ENCODE measurements at places on chromosomes 11 and 22. TPM values are rescaled to one million over a fixed set of nuclear protein-coding genes. Genes with fewer than 3 reads are reported as not detected.

GRCh38 chr11:57363131-57364080 lies 17.5 kb downstream of the PRG3 start:
- DNase-seq = no peak

GRCh38 chr11:94806419-94806818 lies 38.3 kb downstream of the AMOTL1 start:
- DNase-seq = no peak

DNA sequence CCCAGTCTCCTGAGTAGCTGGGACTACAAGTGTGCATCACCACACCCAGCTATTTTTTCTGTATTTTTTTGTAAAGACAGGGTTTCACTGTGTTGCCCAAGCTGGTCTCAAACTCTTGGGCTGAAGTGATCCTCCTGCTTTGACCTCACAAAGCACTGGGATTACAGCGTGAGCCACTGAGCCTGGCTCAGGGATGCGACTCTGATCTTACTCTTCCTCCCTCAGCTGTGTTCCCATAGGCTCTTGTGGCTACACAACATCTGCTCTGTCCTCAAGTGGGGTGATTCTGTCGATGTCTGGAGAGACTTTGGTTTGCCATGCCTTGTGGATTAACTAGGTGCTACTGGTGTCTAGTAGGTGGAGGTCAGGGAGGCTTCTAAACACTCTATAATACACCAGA lies 127.0 kb upstream of the SERPIND1 start:
- no peak for DNase-seq

- DNase-seq = no peak
These were observed 533.1 kb downstream of the ETS1 start for GRCh38 chr11:128053981-128054931.

DNA sequence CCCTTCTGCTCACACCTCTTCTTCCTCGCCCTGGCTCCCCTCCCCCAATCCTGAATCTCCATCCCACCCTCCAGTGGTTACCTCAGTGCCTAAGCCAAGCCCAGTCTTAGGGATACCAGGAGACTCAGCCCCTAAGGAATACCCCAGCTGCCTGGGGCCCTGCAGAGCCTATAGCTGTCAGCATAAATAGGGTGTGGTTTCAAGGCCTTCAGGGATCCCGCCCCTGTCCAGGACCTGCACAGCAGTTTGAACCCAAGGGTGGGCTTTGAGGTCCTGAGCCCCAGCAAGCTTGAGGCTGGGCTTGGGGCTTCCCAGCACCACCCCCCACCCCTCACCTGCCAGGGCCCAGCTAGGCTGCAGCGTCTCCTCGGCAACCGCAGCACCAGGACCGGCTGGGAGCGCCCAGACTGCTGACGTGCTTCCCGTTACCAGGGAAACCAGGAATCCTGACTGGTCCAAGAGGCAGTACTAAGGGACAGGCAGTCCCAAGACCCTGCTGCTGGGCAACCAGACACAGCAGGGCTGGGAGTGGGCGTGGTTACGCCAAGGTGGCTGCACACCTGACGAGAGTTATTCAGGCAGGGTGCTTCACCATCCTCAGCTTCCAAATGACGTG lies 13.7 kb downstream of the APBB1 start:
- DNase-seq = no peak

DNA sequence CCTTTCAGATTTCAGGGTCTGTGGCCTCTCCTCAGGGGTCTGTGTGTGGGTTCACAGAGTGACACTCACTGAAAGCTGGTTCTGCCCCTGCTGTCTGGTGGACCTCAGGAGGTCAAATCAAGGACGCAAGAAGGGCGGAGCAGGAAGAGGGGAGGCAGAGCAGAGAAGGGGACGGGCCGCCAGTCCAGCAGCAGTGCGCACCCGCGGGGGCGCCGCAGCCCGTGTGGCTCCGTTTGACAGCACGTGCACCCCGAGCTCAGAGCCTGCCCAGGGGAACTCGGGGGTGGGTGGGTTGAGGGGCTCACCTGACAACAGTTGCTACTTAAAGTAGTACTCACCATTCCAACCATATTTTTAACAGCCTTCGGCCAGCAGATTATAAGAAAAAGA lies 71.4 kb upstream of the PITPNB start:
- no peak for DNase-seq

GRCh38 chr22:22110548-22111266 lies 128.1 kb upstream of the TOP3B start:
- DNase-seq = peak; percentile 31

DNA sequence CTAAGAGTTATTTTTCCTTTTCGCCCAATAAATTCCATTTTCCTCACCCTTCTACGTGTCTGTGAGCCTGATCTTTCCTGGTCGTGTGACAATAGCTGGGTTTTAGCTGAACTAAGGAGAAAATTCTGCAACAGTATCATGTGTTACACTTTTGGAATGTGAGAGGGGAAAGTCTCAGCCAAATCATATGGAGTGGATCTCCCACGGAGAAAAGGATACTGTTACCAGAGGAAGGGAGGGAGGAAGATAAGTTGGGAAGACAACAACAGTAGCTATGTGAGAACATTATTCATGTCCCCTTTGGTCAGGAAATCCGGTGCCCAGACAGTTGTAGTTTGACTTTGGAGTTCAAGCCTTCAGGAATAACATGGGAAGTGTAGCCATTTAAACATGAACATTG lies 584.0 kb upstream of the RAG2 start:
- peak; percentile 30 for DNase-seq

DNA sequence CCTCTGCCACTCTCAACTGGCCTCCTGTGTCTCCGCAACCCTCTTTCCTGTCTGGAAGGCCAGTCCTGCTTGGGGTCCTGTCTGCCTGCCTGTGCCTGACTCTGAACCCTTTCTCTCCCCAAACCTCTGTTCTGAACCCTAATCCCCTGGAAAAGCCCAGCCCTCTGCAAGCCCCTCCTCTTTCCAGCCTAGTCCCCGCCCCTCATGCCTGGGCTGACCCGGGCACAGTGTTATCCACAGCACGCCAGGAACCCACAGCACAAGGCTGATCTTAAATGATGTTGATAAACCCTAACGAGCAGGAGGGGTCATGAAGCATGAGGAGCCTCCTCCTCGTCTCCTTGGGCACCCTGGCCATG lies at the start of gene IFITM10:
Gene IFITM10, minus strand, starts transcription at position 115 of the 359 bp plus-strand sequence. CDS start 153 bp downstream, outside the sequence.
- no peak for DNase-seq

GRCh38 chr22:28942801-28943500 lies 59.6 kb downstream of the ZNRF3 start:
- DNase-seq = no peak

DNA sequence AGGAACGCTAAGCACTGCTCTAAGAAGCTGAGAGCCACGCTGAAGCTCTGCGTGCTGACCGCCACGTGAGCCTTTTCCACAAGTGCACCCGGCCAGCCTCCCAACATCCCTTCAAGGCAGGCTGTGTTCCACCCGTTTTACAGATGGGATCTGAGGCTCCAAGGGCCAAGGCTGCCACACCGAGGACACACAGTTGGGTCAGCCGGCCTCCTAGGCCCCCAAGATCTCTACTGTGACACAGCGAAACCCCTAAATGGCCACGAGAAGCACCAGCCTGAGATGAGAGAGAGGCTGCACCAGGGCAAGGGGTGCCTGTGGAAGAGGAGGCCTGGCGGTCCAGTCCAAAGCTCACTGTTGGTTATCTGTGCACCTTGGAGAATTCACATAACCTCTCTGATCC lies 11.8 kb upstream of the CD5 start:
- no peak for DNase-seq

- DNase-seq = no peak
These were observed 7.7 kb upstream of the PACS1 start for GRCh38 chr11:66062408-66062807.

DNA sequence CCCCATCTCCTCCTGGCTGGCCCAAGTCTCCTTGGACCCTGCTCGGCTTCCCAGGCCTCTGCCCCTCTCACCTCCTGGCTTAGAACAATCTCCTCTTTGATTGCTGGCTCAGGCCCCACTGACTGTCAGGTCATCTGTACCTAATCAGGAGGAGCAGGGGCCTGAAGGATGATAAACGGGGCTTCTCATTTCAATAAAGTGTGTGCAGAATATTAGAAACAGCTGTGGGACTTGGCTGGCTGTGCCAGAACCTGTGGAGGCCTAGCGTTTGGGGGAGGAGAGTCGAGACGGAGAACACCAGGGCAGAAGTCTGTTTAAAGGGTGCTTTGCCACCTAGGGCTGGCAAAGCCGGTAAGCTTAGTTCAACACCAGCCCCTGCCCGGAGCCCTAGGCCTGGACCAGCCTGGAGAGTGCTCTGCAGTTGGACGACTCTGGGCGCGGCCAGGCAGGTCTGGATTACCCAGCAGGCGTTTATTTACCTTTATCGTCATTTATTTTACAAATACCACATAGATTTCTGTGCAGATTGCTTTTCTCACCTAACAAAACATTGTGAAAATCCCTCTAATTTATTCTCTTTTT lies 10.1 kb upstream of the VSIG10L2 start:
- no peak for DNase-seq

DNA sequence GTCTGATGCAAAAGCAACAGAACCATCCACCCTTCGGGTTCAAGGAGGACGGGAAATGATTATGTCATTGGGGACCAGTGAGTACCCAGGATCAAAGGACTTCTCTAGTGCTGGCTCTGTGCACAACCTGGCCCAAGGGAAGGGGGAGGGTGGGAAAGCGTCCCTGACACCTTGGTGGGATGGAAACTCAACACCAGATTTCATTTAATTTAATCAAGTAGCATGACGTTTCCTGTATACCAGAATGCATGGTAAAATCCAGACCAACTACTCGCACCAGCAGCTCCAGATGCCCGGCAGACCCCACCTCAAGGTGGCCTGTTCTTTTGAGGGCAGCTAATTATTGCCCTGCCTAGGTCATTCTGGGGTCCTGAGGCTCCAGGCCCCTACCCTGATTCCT lies 385.1 kb downstream of the CADM1 start:
- no peak for DNase-seq

DNA sequence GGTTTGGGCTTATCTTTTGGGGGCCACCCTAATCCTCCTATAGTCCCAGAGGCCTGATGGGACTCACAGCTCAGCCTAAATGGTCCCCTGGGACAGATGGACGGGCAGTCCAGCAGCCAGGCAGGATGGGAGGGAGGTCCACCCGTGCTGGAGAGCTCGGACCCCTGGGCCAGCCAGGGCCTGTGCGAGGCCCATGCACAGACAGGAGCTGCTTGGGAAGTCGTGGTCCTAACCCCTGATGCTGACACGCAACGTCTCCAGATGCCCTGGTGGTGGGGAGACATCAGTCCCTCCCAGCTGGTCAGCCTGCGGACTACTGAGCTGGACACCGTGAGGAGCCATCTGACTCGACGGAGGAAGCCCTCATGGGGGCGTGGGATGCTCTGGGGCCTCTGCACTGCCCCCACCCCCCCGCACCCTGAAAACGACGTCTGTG lies 31.2 kb upstream of the MUC5AC start:
- no peak for DNase-seq

GRCh38 chr11:66082946-66083698 lies 13.1 kb downstream of the PACS1 start:
- no peak for DNase-seq

- no peak for DNase-seq
These were observed 6.4 kb upstream of the NNMT start for GRCh38 chr11:114289779-114290178.

- no peak for DNase-seq
These were observed 34.2 kb upstream of the SYT13 start for GRCh38 chr11:45320371-45320770.

DNA sequence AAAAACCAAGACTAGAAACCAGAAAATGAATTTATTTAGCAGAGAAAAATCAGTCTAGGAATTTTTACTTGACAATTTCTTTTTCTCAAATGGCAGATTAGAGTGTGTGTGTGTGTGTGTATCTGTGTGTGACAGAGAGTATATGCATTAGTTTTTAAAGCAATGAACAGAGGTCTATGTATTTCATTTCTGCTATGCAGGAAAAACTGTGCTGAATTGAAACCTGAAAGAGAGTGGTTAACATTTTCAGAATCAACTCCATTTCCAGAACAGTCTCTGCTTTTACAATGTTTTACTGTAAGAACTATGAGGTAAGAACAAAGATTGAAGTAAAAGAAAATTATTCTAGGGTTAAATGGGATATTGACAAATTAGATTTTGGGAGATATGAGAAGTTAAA lies 114.8 kb downstream of the GRM5 start:
- DNase-seq = no peak

DNA sequence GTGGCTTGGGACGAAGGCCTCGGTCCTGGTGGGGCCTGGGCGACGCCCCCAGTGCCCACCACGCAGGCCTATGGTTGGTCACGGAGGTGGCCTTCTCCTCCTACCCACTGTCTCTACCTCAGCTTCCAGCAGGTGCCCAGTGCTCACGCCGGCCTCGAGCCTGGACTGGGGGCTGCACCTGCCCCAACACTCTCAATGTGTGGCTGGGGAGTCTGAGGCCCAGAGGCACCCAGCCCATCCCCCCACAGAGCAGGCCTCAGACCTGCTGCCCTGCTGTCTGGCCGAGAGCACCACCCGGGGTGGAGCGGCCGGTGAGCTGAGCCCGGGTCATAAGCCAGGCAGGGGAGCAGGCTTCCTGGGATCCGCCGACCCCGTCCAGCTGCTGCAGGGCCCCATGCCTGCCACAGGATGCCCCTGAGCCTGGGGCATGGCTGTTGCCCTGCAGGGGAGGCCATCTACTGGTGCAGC lies 28.6 kb upstream of the MUC5AC start:
- DNase-seq = no peak

DNA sequence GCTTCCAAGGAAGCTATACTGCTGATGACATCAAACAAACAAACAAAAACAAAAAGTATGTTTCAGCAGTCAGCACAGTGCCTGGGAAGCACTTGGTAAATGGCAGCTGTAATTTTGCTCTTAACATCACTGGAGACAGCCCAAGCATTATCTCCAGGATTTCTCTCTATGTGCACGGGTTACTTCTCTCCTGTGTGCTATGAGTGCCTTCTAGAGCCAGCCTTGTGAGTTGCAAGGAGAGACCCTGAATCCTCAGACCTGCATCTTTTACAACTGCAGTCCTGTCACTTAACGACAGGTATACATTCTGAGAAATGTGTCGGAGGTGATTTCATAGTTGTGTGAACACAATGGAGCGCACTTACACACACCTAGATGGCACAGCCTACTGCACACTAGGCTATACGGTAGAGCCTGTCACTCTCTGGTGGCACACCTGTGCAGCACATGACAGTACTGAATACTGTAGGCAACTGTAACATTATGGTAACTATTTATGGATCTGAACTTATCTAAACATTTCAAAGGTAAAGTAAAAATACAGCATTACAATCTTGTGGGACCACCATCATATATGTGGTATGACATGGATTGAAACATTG lies 662.5 kb upstream of the B3GAT1 start:
- no peak for DNase-seq

OR52H1 gene
- not detected for polyA plus RNA-seq

IGSF22 gene
- 3.3 TPM for polyA plus RNA-seq

TEX12 gene
- polyA plus RNA-seq = 0.18 TPM

OPCML gene
- polyA plus RNA-seq = 13.0 TPM

OR52I2 gene
- not detected for polyA plus RNA-seq

SEC14L6 gene
- 8.0 TPM for polyA plus RNA-seq

CYP2D6 gene
- polyA plus RNA-seq = 2.2 TPM

APLNR gene
- polyA plus RNA-seq = 89.5 TPM

OR6A2 gene
- not detected for polyA plus RNA-seq

ZBTB16 gene
- polyA plus RNA-seq = 2.0 TPM

All from left renal cortex interstitium (tissue), 4 donors.